ENCODE measurements at places on chromosomes 4 and X.

GRCh38 chr4:108001540-108002135 is 11.9 kb downstream of the HADH start:
- DNase-seq = no peak

DNA sequence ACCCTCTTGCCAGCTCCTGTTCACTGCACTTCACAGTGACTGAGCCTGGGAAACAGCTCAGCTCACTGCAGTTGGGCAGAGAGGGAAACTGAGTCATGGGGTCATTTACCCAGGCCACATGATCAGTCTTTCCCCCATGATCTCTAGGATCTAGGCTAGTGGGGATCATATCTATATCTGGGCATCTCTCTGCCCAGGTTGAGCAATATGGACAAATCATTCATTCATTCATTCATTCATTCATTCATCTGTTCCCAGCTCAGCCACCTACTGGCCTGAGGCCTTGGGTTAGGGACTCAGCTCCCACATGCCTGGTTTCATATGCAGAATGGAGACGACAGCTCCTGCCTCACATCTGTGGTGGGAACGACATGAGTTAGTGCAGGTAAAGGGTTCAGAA is 45.3 kb upstream of the HMX1 start:
- DNase-seq = no peak

GRCh38 chr4:162341533-162341932 is 177.7 kb upstream of the FSTL5 start:
- DNase-seq = no peak

- DNase-seq = no peak
These were observed 730.2 kb downstream of the KCTD8 start for GRCh38 chr4:43718369-43718768.

DNA sequence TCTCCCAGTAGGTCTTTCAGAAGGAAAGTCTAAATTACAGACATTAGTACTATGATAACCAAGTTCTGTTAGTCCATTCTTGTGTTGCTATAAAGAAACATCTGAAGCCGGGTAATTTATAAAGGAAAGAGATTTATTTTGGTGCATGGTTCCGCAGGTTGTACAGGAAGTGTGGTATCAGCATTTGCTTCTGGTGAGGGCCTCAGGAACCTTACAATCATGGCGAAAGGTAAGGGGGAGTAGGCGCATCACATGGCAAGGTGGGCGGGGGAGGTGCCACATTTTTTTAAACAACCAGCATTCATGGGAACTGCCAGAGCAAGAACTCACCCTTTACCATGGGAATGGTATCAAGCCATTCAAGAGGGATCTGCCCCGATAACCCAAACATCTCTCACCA is 26.2 kb upstream of the USP46 start:
- DNase-seq = no peak

GRCh38 chrX:155231163-155231562 is 14.9 kb downstream of the VBP1 start:
- DNase-seq = no peak

DNA sequence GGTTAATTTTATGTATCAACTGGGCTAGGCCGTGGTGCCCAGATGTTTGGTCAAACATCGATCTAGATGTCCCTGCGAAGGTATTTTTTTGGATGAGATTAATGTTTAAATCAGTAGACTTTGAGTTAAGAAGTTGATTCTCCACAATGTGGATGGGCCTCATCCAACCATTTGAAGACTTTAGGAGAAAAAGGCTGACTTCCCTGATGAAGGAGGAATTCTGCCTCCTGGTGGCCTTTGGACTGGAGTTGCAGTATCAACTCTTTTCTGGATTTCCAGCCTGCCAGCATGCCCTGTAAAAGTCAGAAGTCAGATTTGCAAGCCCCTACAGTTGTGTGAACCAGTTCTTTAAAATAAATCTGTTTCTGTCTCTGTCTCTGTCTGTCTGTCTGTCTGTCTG is 91.4 kb downstream of the STK32B start:
- DNase-seq = no peak

Measured in SHP77 treated with DMSO at 0.1 percent for 48 hours (cell line).